ENCODE measurements at places on chromosomes 5 and 9. TPM values are rescaled to one million over a fixed set of nuclear protein-coding genes. Genes with fewer than 3 reads are reported as not detected.
A peak's percentile ranks its signal among the peaks of the same experiment; 100 is the strongest.

DNA sequence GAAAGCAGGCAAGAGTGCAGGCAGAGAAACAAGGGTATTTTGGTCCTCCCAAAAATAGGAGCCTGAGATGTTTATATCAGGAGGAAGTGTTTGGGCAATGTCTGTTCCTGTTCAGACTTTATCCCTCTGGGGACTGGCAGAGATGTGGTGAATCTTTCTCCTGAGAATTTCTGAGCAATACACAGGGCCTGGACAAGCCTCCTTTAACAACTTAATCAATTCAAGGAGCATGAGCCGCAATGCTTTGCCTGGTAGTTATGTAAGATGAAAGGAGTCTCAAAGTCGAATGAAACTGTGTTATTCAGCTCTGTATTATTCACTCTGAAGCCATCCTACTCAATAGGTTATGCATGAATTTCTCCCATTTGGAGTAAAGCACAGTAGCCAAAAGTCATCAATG is 365.6 kb downstream of the MAN2A1 start:
- DNase-seq = no peak

- no peak for DNase-seq
These were observed 840.2 kb upstream of the C9orf72 start for GRCh38 chr9:28413471-28413870.

GRCh38 chr9:27433631-27434325 is 90.3 kb upstream of the IFNK start:
- DNase-seq = no peak

- DNase-seq = no peak
These were observed 69.7 kb downstream of the GRAMD2B start for GRCh38 chr5:126492939-126493338.

- DNase-seq = no peak
These were observed 73.2 kb downstream of the AOPEP start for GRCh38 chr9:94799578-94800264.

- no peak for DNase-seq
These were observed 248.6 kb upstream of the NR4A3 start for GRCh38 chr9:99573085-99573484.

DNA sequence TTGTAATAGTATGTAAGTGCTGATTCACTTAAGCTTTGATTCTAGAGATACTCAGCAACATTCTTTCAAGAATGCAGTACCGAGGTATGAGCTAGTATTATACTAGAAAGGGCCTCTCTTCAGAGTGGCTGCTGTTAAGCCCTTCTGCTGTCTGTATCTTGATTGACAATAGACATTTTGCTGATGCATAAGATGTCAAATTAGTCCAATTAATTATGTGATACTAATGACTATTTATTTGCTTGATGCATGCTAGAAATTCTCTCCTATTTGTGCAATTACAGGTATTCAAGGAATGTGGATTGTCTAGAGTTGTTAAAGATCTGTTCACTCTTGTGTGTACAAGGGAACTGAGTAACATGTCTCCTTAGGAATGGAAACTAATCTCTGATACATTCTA is 92.3 kb upstream of the PTGER4 start:
- no peak for DNase-seq

- no peak for DNase-seq
These were observed 54.7 kb downstream of the TMC1 start for GRCh38 chr9:72576087-72576486.

GRCh38 chr9:93655621-93656425 is 79.4 kb downstream of the PHF2 start:
- DNase-seq = peak; percentile 52

GRCh38 chr5:148687427-148687826 is 33.1 kb upstream of the HTR4 start:
- no peak for DNase-seq

EGFL7 gene
- total RNA-seq = 1.6 TPM

CCDC152 gene
- total RNA-seq = 1.3 TPM

P4HA2 gene
- total RNA-seq = 0.91 TPM

TDRD7 gene
- 12.2 TPM for total RNA-seq
